ENCODE measurements at places on chromosomes 3 and 15. TPM values are rescaled to one million over a fixed set of nuclear protein-coding genes. Genes with fewer than 3 reads are reported as not detected.

The UROC1 gene
- total RNA-seq, result not detected

The CLDN18 gene
- total RNA-seq, result not detected

DNA sequence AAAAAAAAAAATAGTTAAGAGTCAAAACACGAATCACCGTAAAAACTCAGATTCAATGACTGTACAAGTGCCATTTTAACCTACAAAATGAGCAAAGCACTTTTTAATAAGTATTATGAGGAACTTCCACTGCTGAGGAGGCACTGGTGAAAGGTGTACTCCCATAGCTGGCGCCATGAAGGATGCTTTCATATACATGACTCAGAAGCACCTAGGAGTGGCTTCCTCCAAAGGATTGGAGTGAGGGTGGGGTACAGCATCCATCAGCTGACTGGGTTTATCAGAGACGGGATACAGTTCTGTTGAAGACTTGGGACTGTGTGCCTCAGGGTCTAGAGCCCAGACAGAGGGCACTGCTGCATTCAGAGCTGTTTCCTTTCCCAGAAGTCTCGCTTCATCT lies 60.9 kb upstream of the MEX3B start:
- DNase-seq, result no peak

DNA sequence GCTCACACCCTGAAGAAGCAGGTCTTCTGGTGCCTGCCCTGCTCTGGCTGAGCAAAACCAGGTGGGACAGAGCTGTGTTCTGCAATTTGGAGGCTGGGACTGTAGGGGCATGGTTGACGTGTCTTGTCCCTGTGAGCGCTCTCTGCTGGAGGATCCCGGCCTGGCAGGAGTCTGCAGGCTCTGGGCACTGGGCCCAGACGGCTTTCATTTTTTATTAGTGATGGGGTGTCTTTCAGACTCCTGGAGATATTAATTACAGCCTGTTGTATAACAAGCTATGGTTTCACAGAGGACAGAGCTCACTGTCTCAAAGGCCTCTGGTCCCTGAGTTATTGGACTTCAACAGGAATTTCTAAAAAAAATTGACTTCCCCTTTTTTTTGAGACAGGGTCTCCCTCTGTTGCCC lies 29.5 kb upstream of the ZNF710 start:
- no peak for DNase-seq

DNA sequence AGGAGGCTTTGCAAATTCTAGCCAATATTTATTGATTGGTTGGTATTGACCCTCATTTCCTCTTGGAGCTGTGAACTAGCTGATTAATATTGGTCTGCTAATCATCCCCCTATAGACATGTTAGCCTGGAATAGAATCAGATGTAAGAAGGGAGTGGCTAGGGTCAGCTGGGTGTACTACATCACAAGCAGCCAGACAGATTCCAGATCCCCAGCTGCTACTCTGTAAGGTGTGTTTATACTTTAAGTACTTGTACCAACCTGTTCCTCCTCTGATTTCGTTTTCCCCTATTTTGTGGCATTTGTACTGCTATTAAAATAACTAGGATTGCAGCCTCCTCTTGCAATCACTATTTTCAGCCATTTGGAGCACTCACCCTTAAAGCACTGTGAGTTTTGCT lies 49.9 kb downstream of the PARP15 start:
- no peak for DNase-seq

GRCh38 chr3:157786618-157787017 lies 283.4 kb upstream of the VEPH1 start:
- no peak for DNase-seq

The ZBBX gene
- 0.78 TPM for total RNA-seq

The OSTN gene
- total RNA-seq, result 0.48 TPM

DNA sequence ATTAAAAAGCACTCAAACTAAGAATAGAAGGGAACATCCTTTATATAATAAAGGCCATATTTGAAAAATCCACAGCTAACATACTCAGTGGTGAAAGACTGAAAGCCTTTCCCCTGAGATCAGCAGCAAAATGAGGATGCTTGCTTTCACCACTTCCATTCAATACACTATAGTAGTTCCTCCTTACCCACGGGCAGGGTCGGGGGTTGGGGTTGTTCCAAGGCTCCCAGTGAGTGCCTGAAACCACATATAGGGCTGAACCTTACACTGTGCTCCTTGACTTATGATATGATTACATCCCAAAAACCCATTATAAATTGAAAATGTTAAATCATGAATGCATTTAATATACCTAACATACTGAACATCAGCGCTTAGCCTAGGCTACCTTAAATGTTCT lies 37.7 kb downstream of the ALDH1L1 start:
- DNase-seq, result no peak

DNA sequence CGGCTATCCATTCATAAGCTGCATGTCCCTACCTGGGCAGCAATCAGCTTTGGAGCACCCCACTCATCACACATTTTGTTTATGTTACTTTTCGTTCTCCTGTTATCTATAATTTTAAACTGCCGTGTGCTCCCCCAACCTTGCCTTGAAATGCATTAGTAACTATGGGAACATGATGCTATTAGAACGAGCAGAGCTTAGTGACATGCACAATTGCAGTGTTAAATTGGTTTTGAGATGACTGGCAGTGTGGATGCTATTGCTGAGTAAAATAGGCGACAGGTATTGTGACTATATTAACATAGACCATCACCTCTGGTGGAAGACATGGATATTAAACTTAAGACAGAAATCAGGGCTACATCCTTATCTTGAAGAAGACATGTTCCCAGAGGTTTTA lies 191.6 kb downstream of the KCNAB1 start:
- no peak for DNase-seq

DNA sequence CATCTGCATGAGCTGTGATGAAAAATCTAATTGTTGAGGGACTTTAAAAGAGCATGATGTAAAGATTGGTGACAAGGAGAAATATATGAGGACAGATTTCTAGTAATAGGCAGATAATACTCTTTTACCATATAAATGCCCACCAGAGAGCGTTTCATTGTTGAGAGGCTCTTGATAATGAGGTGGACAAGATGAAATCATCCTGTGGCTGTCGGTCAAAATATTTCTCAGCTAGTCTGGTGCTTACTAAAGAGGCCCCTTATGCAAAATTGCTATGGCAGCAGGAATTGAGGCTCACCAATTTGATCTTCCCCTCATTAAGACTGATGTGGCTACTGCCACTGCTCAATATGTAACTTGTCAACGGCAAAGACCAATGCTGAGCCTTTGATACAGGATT lies 225.0 kb upstream of the RASGRP1 start:
- DNase-seq, result no peak

The SEMA3F gene
- total RNA-seq, result 10.0 TPM

GRCh38 chr3:54134155-54134554 lies 11.8 kb downstream of the CACNA2D3 start:
- no peak for DNase-seq

The SIDT1 gene
- total RNA-seq, result 0.89 TPM

DNA sequence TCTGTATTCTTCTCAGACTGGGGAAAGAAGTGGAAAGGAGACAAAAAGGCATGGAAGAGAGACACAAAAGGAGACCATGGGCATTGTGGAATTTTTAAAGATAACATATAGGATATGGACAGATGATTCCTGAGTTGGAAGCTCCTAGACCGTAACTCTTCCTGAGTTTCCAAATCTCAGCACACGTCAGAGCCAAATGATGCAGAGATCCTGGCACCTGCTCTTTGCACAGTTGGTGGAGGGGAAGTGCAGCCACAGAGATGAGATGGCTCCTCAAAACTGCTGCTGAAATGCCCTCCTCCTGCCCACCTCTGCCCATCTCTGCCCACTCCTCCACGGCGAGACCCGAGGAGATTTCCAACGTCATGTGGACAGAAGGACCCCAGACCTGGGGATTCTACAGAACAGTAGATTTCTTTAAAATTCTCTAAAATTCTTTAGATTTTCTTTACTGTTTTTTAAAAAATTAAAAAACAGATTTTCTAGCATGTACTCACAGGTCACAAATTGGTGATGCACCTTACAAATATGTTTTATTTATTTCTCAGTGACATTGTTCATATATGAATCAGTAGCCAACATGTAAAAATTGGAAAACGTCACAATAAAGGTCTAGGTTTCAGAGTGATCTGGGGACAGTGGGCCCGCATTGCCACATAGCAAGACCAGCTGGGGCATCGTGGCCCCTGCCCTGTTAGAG lies 8.1 kb downstream of the CPN2 start:
- no peak for DNase-seq

DNA sequence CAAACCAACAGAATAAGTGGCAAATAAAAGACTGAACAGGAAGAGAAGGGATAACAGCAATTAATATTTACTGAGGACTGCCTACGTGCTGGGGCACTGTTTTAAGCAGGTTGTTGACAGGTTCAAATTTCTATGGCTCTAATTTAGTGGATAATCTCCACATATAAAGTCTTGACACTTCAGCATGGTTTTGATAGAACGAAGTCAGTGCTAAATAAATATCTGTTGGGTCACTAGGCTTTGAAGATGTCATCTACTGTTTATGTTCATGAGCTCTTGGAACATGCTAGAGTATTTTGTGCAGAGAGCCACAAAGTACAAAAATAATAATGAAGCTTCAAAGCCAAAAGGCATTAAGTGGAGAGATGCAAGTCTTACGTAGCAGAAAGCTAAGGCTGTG lies 74.0 kb downstream of the SFMBT1 start:
- no peak for DNase-seq

The SYNPR gene
- total RNA-seq, result 0.46 TPM

The CDCP1 gene
- total RNA-seq, result 0.57 TPM

All from cardiac septum (tissue), 1 donor.